ENCODE measurements at places on chromosomes 2 and 18.

DNA sequence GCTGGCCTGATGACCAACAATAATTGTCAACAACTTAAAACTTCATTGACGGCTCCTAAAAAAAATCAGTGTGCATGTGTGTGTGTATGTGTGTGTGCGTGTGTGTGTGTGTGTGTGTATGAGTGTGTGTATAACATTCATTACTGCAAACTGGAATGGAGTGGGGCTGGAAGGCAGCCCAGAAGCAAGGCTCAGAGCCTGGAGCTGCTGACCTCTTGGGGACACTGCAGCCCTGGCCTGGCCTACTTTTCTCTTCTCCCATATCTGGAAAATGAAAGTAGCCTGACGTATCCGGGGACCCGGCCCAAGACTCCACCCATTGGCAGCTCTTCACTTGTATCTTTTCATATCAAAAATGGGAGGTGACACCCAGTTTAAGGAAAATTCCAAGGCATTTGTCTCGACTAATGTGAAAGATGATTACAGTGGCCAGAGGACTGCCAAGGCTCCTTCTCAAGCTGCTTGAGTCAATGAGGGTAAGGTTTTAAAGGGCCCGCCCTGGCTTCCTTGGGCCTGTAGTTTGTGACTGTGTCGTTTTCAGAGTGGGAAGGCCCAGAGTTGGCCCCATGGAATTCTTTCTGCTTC is 72.4 kb upstream of the IL1R1 start:
- DNase-seq, result no peak

GRCh38 chr18:10743766-10744165 is 217.9 kb downstream of the NAPG start:
- no peak for DNase-seq

- no peak for DNase-seq
These were observed 39.1 kb downstream of the ATOH8 start for GRCh38 chr2:85792783-85793441.

- DNase-seq, result no peak
These were observed 321.2 kb upstream of the CXCR4 start for GRCh38 chr2:136439064-136439676.

DNA sequence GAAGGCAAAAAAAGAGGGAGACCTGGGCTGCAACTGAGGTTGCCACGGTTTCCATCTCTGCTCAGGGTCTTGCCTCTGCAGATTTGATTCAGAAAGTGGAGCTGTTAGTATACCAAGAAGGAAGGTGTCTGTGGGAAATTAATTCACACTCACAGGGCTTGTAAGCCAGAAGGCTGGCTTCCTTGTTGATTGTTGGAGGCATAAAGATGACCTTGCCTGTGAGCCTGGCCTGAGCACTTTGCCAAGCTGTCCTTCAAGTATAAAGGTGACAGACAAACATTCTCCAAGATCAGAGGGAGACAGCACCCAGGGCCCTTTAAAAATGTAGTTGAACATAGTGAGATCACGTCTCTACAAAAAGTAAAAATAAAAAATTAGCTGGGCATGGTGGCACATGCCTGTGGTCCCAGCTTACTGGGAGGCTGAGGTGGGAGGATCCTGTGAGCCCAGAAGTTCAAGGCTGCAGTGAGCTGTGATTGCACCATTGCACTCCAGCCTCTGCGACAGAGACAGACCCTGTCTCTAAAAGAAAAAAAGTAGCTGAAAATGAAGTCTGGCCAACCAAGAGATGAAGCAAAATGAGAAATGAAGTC is 91.2 kb upstream of the UXS1 start:
- DNase-seq, result no peak

- no peak for DNase-seq
These were observed 19.6 kb downstream of the ANO7 start for GRCh38 chr2:241208058-241208457.

DNA sequence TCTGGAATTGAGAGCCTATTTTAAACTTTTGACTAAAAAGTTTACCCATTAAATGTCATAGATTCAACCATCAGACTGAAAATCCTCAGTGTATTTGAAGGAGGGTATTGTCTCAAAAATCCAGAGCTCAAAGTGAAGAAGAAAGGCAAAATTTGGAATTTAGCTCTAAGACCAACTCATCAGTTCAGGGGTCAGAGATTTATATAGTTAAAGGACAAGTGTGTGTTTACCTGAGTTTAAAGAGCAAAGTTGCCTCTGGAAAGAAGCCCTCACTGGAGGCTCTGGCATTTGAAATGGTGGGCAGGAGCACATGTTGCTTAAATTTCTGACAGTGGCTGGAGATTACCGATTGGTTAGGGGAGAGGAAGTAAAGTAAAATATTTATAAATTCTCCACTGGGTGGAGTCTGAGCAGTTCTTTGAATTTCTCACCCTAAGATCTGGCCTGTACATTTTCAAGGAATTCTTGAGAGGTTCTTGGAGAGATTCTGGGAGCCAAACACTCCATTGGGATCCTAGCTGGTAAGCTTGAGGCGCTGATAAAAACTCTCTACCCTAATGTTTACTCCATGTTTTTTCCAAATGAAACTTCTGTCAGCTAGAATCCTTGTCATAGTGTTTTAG is at the start of gene KYNU:
Gene KYNU, plus strand, starts transcription at position 449 of the 623 bp plus-strand sequence. CDS start 7,704 bp downstream, outside the sequence.
- peak; percentile 4 for DNase-seq

- no peak for DNase-seq
These were observed 688.4 kb upstream of the SYT4 start for GRCh38 chr18:43965691-43966090.

DNA sequence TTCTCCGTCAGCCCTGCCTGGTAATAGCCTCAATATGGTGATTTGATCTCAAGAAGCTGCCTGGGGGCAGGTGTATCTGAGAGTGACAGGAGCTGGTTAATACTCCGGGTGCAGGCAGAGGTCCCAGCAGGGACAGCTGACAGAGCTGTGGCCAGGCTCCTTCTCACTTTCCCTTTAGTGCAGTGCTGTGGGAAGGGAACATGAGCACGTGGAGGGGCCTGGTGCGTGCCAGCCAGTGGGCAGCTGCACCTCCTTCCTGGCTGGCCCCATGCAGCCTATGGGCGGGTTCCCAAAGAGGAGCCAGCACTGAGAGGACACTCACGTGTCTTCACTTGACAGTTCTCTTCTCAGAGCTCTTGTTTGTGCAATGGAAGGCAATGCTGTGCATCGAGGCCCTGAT is 9.1 kb downstream of the CNNM4 start:
- no peak for DNase-seq

GRCh38 chr2:121228521-121228920 is 56.5 kb downstream of the TFCP2L1 start:
- DNase-seq, result no peak

- DNase-seq, result no peak
These were observed 315.3 kb downstream of the CLIP4 start for GRCh38 chr2:29430382-29431112.

- DNase-seq, result no peak
These were observed 337.9 kb upstream of the PKDCC start for GRCh38 chr2:41709702-41710599.

- no peak for DNase-seq
These were observed 278.4 kb upstream of the DDX18 start for GRCh38 chr2:117536139-117536538.

All from CD4-positive, alpha-beta T cell treated with Interleukin-12 subunit alpha and Interleukin-12 subunit beta, for 1 hour (primary cell).